ENCODE measurements at places on chromosomes 7 and 10.

DNA sequence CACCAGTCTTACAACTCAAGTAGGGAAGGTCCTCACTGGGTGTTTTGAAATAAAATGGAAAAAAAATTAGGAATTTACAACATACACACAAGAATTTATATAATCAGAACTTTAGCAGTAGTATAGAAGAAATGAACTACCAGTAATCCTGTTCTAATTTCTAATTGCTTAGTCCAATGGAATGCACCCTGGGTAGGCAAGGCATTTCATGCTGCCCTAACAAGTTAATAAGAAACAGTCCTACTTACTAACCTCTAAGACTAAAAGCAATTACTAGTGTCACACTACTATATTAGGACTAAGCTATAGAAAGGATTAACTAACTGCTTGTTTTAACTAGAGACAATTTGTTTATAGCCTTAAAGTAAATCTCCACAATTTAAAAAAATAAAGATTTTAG is 158.1 kb downstream of the BTAF1 start:
- DNase-seq: no peak

DNA sequence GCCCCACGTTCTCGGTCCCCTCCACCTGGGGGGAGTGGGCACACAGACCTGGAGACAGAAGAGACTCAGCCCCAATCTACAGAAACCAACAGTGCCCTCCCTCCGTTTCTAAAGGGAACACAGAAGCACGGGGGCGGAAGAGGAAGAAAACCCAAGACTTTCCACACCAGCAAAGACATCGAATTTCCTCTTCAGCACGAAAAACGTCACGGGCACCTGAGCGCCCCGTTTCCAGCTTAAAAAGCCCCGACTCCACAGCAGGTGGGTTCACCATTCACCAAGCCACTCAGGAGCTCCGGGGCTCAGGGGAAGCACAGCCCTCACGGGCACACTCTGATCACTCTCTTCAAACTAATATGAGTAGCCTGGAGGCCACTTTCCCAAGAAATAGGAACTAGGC is 19.6 kb downstream of the NUDT1 start:
- DNase-seq: peak; percentile 64

GRCh38 chr10:70430493-70431445 is 10.7 kb downstream of the NODAL start:
- peak; percentile 61 for DNase-seq

DNA sequence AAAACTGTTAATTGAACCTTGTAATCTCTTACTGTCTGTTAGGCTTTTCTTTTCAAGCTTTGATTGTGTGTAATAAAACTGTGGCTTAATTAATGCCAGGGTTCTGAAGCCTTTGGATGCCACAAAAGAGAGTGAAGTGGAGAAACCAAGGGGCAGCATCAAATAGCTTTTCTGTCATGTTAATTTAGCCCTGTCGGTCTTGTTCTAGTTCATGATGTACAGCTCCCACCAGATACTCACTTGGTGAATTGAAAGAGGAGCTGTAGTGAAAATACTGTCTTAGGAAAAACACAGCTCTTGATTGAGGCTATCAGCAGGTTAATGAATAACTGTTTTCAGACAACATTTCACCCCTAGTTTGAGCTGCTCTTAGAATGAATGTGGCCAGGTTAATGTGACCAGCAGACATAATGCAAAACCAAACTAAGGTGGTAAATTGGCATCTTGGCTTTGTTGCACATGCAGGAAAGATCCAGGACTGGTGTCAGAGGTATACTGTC is 94.2 kb downstream of the POLL start:
- DNase-seq: no peak

DNA sequence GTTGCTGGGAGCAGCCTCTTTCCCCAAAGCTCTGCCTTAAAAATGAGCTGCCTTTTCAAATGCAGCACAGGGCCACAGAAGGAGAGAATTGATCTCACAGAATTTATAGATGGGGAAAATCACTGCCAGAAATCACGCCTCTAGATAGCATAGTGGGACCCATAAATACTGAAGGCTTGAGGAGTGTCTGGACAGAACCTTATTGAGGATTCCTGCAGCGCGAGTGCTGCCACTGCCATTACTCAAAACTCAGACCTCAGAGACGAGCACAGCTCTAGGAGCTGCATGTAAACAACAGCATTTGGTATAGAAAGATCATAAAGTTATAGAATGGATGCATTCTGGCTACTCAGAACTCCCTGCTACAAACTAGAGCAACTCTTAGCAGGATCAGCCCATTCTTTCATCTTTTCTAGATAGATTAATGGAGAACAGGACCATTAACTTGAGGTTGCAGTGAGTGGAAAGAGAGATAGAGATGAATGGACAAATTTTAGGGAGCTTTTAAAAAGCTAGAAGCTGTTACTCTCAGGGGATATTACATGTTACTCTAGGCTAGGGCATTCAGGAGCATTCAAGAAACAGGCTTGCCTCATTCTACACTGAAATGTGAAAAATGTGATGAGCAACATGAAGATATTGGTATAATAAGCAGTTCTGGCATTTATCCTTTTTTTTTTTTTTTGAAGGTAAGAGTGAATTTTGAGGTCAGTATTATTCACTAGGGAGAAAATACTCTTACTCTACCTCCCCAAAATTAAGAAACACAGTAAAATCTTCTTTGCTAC is 267.2 kb upstream of the SLC26A5 start:
- DNase-seq: no peak
